ENCODE measurements at places on chromosomes 4 and X.

GRCh38 chrX:105117621-105118020, 102.9 kb downstream of the TEX13A start:
- DNase-seq: no peak

- no peak for DNase-seq
Observed at GRCh38 chrX:115561605-115562479, 868 bp downstream of the PLS3 start.

- no peak for DNase-seq
Observed at GRCh38 chrX:65589304-65589703, 54.7 kb upstream of the LAS1L start.

DNA sequence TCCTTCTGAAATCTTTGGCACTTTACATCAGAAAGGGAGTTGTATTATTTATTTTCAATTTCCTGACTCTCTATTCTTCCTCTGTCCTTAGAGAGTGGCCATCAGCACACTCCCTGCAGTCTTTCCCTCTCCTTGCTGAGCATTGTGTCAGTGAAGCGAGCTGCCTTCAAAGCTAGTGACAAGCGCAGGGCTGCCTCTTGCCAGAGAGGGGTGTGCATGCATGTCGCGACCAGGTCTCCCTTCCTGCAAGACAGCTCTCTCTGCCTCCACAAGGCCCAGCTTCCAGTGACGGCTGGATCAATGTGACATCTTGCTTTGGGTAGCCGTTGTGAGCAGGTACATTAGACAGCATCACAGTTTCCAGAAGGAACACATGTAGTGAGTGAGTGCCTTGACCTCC, 810.9 kb upstream of the TENM3 start:
- DNase-seq: no peak

GRCh38 chrX:19863857-19864223, 23.6 kb downstream of the SH3KBP1 start:
- DNase-seq: no peak

DNA sequence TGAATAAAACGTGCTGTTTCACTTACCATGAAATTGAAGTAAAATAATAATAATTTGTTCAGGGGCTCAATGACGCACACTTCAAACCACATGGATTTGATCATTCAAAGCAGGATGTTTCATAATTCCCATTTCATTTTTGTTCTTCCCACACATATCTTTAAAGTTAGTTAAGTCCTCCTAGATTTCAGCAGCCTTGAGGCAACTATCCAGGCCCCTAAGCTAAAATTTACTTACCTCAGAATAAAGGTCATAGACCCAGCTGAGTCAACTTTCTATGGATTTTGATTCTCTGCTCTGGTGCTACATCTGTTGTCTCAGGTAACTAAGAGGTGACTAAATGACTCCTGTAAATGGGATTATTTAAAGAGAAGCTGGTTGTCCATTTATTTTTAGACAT, 25.0 kb downstream of the GPR174 start:
- DNase-seq: no peak

- DNase-seq: no peak
Observed at GRCh38 chrX:25019707-25020390, 4.1 kb upstream of the ARX start.

DNA sequence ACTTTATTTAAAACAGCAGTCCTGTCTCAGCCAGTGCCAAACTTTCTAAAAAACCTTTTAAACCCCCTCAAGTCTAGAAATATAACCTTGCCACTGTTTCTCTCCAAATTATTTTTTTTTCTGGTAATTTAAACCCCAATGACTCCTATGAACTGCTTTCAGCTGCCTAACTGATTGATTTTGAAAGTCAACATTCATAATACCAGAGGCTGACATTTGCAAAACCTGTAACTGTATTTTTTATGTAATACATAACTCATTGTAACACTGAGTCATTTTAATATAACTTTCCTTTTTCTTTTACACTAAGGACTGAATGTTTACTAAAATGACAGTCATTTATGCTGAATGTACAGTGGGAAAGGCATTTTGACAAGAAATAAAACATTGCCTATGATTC, 19.1 kb upstream of the EGFL6 start:
- no peak for DNase-seq

GRCh38 chr4:185792384-185793115, 19.4 kb downstream of the SORBS2 start:
- no peak for DNase-seq

DNA sequence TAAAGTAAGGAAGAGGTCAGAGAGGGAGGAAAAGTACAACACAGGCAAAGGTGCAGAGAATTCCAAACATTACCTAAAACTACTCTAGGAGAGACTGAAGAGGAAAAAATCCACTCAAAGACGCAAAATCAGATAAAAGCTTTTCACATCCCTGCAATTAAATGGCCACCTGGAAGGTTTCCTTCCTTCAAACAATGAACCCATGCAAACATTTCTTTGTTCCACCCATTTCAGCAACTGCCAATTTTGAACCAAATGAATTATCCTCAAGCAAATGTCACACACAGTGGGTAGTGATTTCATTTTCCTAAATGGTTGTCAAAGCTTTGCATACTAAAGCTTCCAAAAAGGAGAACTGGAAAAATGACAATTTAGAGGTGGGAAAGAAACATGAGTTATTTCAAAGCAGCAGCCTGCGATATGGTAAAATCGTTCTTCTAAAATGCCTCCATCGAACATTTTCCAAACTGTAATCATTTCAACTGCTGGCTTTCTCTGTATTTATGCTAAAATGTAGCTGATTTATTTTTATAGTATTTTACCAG, 45.0 kb downstream of the APBB2 start:
- no peak for DNase-seq

GRCh38 chrX:39836802-39837420, 260.8 kb downstream of the BCOR start:
- no peak for DNase-seq

GRCh38 chr4:173159791-173160190, 8.8 kb upstream of the GALNT7 start:
- DNase-seq: no peak

GRCh38 chr4:113141901-113142346, 92.5 kb downstream of the ANK2 start:
- DNase-seq: no peak

- no peak for DNase-seq
Observed at GRCh38 chrX:153336988-153337387, 3.0 kb downstream of the ZNF275 start.

GRCh38 chr4:85703096-85703495, 228.1 kb downstream of the ARHGAP24 start:
- DNase-seq: no peak

- DNase-seq: no peak
Observed at GRCh38 chrX:31168551-31168950, 96.7 kb upstream of the FTHL17 start.

DNA sequence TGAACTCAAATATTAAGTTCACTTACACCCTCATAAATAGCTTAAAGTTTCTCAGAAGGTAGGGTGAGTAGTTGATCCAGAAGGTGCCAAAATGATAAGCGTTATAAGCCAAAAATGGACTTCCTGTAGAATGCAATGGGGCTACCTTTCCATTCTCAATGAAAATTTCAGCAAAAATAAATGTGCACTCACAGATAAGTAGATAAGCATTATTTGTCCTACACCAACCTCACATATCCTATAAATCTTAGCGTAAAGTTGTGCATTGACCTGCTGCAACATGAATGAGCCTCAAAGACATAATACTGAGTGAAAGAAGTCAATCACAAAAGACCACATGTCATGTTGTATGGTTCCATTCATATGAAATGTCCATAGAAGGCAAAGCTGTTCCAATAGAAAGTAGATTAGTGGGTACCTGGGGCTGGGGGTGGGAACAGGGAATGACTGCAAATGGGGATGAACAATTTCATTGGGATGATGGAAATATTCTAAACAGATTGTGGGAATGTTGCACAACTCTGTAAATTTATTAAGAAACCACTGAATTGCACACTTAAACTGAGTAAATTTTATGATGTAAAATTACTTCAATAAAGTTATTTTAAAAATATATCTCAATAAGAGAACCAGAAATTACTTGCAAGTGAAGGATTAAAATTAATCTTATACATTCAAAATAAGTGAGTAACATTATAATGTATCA, 100.9 kb downstream of the AMELX start:
- no peak for DNase-seq

DNA sequence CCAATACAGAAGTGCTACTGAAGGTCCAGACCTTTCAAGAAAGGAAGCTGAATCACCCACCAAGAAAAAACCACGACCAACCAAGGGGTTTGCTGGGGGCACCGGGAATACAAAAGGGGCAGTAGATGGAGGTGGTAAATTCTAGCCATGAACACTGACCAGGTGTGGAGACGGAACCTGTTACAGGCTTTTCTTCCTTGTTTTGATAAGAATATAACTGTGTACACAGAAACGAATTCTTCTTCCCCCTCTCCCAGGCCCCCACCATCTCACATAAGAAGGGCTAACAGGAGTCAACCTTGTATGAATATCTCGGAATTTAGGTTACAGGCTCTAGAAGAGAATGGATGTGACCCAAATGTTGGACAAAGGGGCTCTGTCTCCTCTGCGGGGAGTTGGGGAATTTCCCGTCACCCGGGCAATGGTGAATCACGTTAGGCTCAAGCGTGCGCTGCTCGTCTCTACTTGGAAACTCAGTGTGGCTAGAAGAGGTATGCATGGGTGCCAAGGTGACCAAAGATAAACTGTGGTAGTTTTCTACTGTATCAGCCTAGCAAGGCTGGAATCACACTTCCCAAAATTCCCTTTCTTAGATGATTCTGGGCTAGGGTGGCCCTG, 87.0 kb downstream of the AFAP1 start:
- DNase-seq: no peak

DNA sequence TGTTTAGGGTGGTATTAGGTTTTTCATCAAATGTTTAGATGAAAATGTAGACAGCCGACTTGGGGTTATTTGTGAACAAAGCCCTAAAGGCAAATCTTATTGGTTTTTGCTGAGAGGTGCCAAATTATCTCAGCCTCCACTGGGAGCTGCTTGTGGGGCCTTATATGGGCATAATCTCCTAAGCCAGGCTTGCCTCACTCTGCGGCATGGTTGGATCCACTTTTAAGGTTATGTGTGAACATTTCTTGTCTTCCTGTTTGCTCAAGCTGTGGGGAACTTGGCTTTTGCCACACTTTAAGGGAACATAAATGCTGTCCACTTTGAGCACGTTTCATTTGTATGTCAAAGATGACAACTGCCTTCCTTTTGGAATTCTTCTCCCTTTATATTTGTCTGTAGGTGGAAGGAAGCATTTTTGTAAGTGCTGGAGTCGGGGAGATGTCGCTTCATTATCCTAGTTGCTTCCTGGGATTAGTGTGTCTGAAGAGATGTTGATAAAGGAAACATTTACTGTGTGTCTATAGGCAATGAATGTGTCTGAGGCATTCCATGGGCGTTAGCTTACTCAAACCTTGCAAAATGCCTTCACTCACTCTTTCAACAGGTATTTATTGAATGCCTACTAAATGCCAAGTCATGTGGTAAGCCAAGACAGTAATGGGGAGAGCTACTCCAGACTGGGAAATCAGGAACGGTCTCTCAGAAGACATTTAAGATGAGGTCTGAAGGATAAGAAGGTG, 78.3 kb downstream of the SLC9A6 start:
- no peak for DNase-seq

- DNase-seq: no peak
Observed at GRCh38 chrX:148567779-148568178, 67.4 kb downstream of the AFF2 start.

DNA sequence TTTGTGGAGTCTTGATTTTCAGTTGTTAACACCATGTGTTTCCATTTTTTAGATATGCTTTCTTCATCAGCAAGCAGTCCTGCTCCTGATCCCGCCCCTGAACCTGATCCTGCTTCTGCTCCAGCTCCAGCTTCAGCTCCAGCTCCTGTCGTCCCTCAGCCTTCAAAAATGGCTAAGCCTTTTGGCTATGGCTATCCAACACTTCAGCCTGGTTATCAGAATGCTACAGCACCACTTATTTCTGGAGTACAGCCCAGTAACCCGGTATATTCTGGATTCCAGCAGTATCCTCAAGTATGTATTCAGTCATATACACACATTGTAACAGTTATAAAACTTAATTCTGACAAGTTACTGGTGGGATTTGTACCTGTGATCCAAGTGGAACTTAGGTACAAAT, 60.9 kb downstream of the SEC24B start:
- no peak for DNase-seq

- no peak for DNase-seq
Observed at GRCh38 chr4:73244945-73245601, 13.5 kb downstream of the ANKRD17 start.

- DNase-seq: no peak
Observed at GRCh38 chr4:168629566-168629965, 132.7 kb downstream of the PALLD start.

DNA sequence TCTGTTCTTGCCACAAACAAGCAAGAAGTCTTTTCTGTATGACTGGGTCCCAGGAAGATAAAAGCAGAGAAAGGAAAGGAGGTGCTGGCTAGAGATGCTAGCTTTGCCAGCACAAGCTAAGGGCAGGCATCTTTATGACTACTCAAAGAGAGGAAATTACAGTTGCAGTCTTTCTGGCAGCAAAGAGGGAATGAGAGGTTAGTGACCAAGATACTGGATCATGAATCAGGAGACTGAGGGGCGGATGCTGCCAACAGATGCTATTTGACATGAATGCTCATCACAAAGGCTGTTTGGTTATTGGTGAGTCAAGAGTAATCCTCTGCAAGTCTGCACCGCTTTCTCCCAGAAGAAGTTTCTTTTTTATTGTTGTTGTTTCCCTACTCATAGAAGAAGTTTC, 5.5 kb upstream of the XIAP start:
- DNase-seq: no peak

- no peak for DNase-seq
Observed at GRCh38 chr4:140100771-140101170, 53.2 kb downstream of the MAML3 start.

- DNase-seq: no peak
Observed at GRCh38 chr4:118797558-118798142, 38.3 kb downstream of the SEC24D start.

GRCh38 chr4:73735231-73735630, 5.1 kb upstream of the CXCL8 start:
- DNase-seq: no peak

- DNase-seq: no peak
Observed at GRCh38 chr4:143389579-143390195, 53.0 kb downstream of the GAB1 start.

DNA sequence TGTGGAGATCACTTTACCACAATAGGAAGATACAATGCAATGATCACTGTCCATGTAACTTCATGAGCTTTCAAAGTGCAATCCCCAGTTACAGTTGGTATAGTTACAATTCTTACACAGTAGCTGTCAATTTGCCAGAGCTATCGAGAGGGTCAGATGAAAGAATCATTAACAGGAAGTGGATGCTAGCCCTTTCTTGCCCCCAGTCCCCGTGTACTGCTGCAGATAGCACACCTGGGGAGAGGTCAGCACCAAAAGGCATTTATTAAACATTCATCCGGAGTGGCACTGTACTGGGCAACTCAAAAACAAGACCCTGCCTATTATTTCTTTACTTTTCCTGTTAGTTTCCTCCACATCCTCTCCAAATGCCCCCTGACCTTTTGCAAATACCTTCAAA, 47.7 kb downstream of the SOD3 start:
- DNase-seq: no peak

DNA sequence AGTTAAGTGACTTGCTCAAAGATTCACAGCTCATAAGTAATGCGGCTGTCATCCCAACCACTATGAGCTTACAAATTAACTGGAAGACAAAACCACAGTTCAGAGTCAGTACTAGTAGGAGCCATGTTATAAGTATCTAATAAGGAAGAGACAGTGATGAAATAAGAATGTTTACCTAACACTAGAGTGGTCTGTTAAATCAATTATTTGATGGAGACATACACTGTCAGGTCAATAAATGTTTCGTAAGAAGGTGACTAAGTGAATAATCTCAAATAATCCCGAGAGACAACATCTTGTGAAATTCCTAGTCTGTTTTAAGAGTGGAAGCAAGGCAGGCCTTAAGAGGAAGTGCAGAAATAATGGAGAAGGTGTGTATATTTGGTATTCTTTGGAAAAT, 25.8 kb upstream of the AMELX start:
- DNase-seq: no peak

All from stimulated activated CD4-positive, alpha-beta T cell treated with anti-CD3 and anti-CD28 coated beads, Interleukin-1b, Interleukin-23, amount 100 ng/mL, for 4 hours (primary cell).